ENCODE measurements at places on chromosomes 6 and 20.

DNA sequence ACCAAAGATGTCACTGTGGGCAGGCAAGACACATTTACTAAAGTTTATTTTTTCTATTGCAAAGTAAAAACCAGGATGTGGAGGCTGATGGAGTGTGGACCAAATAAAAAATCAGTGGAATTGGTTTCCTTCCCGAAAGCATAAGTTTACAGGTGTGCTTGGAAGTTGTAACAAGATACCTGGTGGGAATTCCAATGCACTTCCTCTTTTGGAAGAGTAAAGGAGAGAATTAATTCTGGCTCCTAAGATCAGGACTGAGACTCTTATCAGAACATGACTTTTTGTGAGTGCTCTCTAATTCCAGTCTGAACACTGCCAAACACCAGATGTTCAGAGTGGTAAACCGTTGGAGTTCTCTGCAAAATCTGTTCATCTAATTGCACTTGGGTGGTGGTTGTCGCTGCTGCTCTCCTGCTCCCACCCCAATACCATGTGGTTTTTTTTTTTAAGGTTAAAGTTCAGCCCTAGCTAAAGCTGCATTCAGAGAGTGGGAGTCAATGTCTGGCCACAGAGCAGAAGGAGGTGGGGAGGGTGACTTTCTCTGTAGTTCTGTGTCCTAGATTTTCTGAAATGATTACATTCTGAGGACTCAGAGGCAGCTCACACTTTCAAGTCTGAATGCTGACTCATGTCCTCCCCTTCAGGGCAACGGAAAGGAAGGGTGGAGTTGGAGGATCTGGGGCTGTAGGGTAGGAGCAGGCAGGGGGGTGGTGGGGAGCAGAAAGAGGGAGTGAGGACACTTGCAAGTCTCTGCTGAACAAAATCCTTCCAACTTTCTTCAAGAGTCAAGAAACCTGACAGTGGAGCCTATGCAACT is 275.8 kb upstream of the PRDM1 start:
- DNase-seq: no peak

DNA sequence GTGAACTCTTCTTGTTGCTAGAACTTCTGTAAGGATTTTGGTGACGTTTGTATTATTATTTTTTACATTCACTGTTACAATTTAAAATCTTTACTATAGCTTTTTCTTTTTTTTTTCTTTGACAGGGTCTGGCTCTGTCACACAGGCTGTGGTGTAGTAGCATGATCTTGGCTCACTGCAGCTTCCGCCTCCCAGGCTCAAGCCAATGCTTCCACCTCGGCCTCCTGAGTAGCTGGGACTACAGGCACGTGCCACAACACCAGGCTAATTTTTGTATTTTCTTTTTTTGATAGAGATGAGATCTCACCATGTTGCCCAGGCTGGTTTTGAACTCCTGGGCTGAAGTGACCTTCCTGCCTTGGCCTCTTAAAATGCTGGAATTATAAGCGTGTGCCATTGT is 21.2 kb downstream of the HECA start:
- no peak for DNase-seq

- no peak for DNase-seq
Measured at GRCh38 chr6:123007885-123008284, 11.8 kb downstream of the CLVS2 start.

DNA sequence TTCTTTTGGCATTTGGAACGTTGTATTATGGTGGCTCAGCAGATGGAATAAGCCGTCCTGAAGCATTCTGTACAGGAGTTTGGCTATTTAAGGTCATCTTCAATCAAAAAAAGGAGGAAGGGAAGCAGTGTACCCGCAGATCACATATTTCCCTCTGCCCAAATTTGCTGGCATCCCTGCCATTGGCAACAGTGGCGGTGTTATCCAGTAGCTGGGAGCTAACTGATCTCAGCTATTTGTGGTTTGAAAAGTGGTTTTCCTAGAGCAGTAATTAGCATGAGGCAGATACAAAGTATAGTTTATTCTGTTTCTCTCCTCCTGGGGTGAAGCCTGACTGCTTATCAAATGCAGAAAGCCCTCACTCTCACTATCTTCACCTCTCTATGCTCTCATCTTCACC is 576.8 kb downstream of the QKI start:
- no peak for DNase-seq

GRCh38 chr6:36677753-36678487 is 594 bp upstream of the CDKN1A start:
- no peak for DNase-seq

GRCh38 chr20:4573564-4574355 is 147.9 kb upstream of the PRND start:
- no peak for DNase-seq

DNA sequence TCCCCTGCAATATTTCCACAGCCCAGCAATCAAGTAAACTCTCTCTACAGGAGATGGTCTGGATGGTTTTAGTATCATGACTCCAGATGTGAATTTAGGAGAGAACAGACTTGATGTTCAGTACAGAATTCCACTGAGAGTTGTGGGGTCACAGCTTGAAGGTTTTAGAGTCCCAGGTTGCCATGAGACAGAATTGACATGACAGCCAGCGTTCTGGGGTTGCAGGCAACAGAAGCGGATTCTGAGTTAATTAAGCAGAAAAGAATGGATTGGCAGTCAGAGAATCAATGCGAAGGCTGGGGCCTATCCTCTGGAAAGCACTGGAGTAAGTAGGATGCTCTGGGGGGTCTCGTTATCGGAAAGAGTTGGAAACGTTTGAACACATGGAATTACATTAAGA is 2.4 kb upstream of the KIAA1755 start:
- no peak for DNase-seq

- no peak for DNase-seq
Measured at GRCh38 chr6:52953911-52954839, 40.9 kb downstream of the GSTA4 start.
